ENCODE measurements at places on chromosomes 11 and 22. TPM values are rescaled to one million over a fixed set of nuclear protein-coding genes. Genes with fewer than 3 reads are reported as not detected.

DNA sequence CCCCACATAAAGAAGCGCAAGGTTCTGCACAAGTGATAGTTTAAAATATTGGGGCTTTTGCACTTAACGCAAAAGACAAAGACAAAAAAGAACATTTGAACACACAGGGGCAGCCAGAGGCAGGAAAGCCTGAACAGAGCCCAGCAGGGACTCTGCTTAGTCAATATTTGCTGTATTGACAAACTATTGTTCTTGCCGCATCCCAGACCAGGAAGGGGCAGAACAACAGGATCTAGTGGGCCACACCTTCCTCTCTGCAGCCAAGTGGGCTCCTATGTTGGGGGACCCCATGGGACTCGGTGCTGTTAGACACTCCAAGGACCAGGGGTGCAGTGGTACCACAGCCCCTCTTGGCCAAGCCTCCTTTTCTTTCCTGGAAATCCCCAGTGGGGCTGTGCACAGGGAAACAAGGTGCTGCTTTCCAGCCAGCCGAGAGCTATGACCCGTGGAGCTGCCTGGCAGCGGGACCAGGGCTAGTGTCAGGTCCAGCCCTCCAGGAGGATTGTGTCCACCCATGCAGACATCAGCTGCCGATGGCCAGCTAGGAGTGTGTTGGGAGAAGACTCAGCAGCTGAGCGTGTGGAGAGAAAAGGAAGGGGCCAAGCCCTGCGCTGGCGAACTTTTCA, 43.3 kb upstream of the ANO1 start:
- H3K4me1 ChIP-seq = no peaks in the 10 kb centered on the region
- H3K4me3 ChIP-seq = no peak overlapping the region
- H3K27ac ChIP-seq = no peak overlapping the region

DNA sequence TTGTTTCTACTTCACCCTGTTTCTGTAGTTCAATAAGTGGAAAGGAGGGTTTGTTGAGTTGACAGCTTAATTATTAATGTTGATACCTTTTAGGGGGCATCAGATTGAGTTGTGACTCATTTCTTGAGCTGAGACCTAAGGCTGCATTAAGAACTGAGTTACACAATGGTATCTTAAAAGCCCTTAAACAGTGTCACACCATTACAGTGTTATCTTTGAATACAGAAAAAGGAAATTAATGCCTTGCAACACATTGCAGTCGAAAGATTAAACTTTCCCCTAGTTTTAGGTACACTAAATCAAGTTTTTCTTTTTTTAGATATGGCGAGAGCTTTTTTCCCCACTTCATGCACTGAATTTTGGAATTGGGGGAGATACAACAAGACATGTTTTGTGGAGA, 16.7 kb downstream of the PAFAH1B2 start:
- H3K36me3 ChIP-seq = no peaks in the 10 kb centered on the region
- no peaks in the 10 kb centered on the region for H3K27me3 ChIP-seq

PUS3 gene
- 11.5 TPM for total RNA-seq

- H3K4me1 ChIP-seq = no peaks in the 10 kb centered on the region
- no peak for DNase-seq
- no peaks in the 10 kb centered on the region for H3K27me3 ChIP-seq
- H3K27ac ChIP-seq = no peak overlapping the region
Observed at GRCh38 chr11:7536100-7536499, 22.3 kb downstream of the PPFIBP2 start.

GRCh38 chr11:4863876-4864275, 14.9 kb upstream of the OR51S1 start:
- no peak overlapping the region for H3K4me3 ChIP-seq
- H3K27ac ChIP-seq = no peak overlapping the region
- no peaks in the 10 kb centered on the region for H3K4me1 ChIP-seq
- no peaks in the 10 kb centered on the region for H3K27me3 ChIP-seq
- DNase-seq = no peak

DNA sequence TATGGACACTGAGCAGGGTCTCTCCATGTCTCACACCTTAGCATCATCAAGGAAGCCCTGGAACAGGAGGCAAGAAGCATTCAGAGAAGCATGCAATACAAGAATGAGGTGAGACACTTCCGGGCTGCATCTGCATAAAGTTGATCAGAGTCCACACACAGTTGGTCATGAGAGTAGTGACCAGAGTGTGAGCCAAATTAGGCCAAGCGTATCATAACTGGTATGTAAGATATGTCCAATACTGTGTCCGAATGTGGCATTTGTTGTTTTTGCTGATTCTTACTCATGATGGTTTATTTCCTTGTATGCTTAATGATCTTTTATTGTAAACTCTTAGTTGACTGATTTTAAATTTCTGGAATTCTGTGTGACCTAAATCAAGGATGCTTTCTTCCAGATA, 315.7 kb downstream of the INSC start:
- no peaks in the 10 kb centered on the region for H3K36me3 ChIP-seq
- DNase-seq = no peak
- H3K4me3 ChIP-seq = no peak overlapping the region

LSP1 gene
- total RNA-seq = 7.9 TPM

DNA sequence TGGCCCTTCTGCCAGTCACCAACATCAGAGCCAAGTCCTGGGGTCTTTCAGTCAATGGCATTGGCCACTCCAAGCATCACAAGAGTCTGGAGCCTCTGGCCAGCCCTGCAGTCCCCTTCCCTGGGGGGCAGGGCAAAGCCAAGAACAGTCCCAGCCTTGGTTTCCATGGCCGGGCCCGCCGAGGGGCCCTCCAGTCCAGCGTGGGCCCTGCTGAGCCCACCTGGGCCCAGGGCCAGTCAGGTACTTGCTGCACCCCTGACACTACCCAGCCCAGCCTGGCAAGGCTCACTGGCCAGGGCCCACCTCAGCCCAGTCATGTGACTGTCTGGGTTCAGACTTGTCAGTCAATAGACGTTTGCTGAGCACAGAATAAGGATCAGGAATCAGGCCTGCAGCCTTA, 10.8 kb downstream of the TMEM258 start:
- no peak overlapping the region for H3K4me3 ChIP-seq
- H3K27me3 ChIP-seq = no peaks in the 10 kb centered on the region
- no peak overlapping the region for H3K27ac ChIP-seq
- peaks cover 7% of the 10 kb centered on the region for H3K4me1 ChIP-seq

DNA sequence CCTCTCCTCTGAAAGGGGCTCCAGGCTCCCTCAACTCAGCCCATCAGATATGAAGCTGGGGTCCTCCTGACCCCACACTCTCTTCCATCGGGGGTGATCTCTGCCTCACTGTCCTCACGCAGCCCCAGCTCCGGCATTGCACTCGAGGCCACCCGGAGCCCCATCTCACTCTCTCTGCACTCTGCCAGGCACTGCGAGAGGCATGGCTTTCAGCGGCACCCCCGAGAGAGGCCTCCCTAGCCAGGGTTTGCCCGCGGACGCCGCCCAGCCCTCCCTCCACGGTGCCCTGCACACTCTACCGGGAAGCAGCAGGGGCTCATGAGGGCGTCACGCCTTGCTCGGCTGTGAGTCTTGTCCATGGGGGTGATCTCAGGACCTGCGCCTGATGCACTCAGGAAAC, 436.2 kb downstream of the BRD1 start:
- H3K4me3 ChIP-seq = no peak overlapping the region
- H3K4me1 ChIP-seq = no peaks in the 10 kb centered on the region
- H3K27me3 ChIP-seq = no peaks in the 10 kb centered on the region
- H3K36me3 ChIP-seq = no peaks in the 10 kb centered on the region
- DNase-seq = no peak
- H3K27ac ChIP-seq = no peak overlapping the region

- no peak overlapping the region for H3K27ac ChIP-seq
- H3K4me3 ChIP-seq = no peak overlapping the region
- DNase-seq = no peak
- H3K4me1 ChIP-seq = peaks cover 7% of the 10 kb centered on the region
- H3K36me3 ChIP-seq = no peaks in the 10 kb centered on the region
Observed at GRCh38 chr22:40175611-40176244, 2.0 kb upstream of the TNRC6B start.

- H3K36me3 ChIP-seq = no peaks in the 10 kb centered on the region
- no peak for DNase-seq
- H3K27ac ChIP-seq = no peak overlapping the region
- H3K4me1 ChIP-seq = peaks cover 1% of the 10 kb centered on the region
- H3K27me3 ChIP-seq = no peaks in the 10 kb centered on the region
Observed at GRCh38 chr22:41690476-41690875, 1.8 kb upstream of the SNU13 start.

DNA sequence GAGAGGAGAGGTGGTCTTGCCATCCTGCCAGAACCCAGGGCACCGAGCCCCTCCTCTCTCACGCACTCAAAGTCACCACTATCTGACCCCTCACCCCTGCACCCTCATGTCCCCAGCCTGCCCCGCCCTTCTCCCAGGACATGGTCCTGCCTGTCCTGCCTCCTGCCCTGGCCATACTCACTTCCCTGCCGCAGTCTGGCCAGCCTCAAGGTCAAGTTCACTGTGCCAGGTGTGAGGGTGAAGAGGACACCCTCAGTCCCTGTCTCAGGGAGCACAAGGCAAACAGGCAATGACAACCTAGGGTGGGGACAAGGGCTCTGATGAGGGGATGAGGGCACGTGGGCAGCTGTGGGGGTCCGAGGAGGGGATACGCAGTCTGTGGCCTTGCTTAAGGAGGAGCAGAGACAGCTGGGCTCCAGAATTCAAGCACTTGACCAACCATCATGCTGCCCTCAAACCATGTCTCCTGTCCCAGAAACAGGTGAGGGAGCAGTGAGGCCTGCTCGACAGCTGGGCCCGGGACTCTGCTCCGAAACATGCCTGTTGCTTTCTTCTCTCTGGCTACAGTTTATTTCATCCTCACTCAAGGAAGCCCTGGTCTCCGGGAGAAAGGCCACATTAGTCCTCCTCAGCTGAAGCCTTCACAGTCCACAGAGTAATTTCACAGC, 36.6 kb downstream of the PDGFB start:
- no peaks in the 10 kb centered on the region for H3K4me1 ChIP-seq
- H3K36me3 ChIP-seq = no peaks in the 10 kb centered on the region
- DNase-seq = no peak
- no peak overlapping the region for H3K4me3 ChIP-seq
- no peak overlapping the region for H3K27ac ChIP-seq
- H3K27me3 ChIP-seq = no peaks in the 10 kb centered on the region

- no peak within 1 kb of the TSS for H3K4me3 ChIP-seq
- no peaks in the 10 kb centered on the region for H3K4me1 ChIP-seq
- no peak for DNase-seq
- H3K27me3 ChIP-seq = no peaks in the 10 kb centered on the region
- H3K36me3 ChIP-seq = no peaks in the 10 kb centered on the region
Observed at GRCh38 chr22:32158712-32159533, at the start of gene C22orf42. Gene C22orf42 (minus strand): TSS chr22:32159303. CDS start chr22:32159215, 88 bp downstream.

BAIAP2L2 gene
- 2.2 TPM for total RNA-seq

GRCh38 chr11:108025387-108026080, 16.8 kb downstream of the CUL5 start:
- H3K36me3 ChIP-seq = no peaks in the 10 kb centered on the region
- no peak overlapping the region for H3K4me3 ChIP-seq
- no peak for DNase-seq

VPREB1 gene
- not detected for total RNA-seq
